ENCODE measurements at places on chromosomes 6 and 20.

DNA sequence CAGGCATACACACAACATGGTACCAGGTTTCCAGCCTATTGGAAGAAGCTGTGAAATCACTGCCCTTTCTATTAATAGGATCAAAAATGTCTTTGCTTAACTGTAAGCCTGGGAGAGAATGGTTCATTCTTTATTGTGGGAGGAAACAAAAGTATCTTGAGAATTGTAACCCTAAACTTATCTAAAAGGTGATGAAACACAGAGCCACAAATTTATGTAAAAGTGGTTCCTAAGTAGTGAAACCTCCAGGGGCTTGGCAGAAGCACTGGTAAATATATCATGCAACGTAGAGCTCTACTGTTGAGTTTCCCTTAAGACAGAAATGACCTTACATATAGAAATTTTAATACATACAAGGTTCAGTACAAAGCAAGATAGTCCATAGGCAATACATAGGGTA lies 17.2 kb upstream of the NOX3 start:
- no peak for DNase-seq

GRCh38 chr6:132685009-132685408 lies 26.0 kb upstream of the TAAR1 start:
- no peak for DNase-seq

DNA sequence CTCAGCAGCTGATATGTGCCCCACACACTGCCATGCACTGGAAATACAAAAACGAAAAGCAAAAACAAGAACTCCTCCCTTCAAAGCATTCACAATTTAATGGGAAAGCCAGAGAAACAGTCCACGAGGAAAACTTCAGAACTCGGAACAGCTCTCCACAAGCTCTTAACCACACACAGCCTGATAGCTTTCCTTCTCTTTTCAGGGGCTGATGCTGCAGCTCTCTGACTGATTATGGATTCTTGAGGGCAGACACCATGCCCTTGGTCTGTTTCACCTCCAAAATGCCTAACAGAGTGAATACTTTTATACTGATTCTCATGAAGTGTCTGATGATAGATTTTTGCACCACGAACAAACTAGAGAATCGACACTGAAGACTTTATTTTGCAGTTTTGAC lies 282.1 kb downstream of the CD83 start:
- no peak for DNase-seq

DNA sequence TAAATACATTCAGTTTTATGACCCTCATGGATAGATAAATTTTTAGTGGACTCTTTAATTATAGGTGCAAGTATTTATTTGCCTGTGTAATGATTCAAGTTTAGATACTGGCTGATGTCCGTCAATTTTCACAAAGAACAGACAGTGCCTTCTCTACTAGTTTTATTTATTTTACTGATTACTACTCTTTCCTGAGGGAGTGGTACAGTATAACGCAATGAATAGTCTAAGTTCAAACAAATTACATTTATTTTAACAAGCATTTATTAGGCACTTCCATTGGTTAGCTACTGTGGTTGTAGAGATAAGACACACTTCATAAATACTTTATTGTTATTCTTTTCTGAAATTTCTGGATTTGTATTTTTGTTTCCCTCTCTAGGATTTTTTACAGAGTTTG lies 74.3 kb downstream of the ADGRG6 start:
- no peak for DNase-seq

DNA sequence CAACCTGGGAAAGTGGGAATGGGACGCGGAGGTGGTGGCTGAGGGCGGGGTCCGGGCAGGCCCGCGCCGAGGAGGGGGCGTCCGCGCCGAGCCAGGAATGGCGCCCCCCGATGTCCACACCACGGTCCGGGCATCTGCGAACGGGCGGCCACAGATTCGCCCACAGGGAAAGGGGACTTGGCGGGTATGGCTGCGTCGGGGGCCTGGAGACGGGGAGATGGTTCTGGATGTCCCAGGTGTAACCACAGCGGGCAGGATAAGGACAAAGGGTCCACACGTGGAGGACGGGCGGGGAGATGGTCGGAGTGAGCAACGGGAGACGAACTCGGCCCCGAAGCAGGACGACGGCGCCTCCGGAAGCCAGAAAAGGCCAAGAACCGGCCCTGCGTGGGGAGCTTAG lies 124.6 kb downstream of the WDR27 start:
- DNase-seq = no peak

DNA sequence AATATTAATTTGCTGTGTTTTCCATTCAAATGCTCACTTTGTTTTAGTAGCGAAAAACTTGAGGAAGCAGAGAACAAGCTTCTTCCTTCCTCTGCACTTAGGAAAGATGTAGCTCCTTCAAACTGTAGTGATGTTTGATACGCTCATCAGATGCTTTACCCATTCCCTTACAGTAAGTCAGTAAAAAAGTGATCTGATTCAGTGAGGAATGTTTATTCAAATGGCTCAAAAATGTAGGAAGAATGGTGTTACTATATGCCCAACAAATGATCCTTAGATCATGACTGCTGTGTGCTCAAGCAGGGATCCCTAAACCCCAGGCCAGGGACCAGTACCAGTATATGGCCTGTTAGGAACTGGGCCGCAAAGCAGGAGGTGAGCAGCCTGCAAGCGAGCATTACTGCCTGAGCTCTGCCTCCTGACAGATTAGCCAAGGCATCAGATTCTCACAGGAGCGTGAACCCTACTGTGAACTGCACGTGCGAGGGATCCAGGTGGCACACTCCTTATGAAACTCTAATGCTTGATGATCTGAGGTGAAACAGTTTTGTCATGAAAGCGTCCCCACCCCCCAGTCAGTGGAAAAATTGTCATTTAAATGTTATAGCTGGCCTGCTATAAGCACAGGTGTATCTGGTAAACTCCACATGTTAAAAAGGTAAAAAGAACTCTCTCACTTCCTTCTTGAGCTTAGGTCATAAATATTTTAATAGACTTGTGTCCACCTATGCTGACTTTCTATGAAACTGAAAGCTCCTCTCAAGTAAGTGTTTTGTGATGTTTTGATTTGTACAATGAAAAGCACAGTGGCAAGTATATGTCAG lies 187.2 kb downstream of the FOXC1 start:
- no peak for DNase-seq

GRCh38 chr6:30818391-30818841 lies 65.9 kb upstream of the DDR1 start:
- DNase-seq = no peak

DNA sequence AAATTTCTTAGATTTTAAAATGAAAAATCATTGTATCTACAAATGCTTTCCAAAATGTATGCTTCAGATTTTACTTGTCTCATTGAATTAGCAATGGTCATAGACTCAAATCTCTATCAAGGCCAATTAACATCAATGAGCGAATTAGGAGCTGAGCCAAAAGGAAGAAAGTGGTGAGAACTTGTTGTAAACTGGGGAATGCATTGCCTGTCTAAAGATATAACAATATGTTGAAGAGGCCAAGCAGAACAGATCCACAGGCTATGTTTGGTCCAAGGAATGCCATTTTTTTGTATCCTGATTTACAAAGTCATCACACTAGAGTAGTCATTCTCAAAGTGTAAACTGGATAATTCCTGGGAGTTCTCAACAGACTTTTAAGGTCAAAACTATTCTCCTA lies 370.7 kb downstream of the GJA1 start:
- no peak for DNase-seq

- DNase-seq = no peak
These were observed 124.9 kb downstream of the RCAN2 start for GRCh38 chr6:46366190-46366900.

GRCh38 chr20:44959638-44960102 lies 527 bp downstream of the TOMM34 start:
- DNase-seq = peak; percentile 55

DNA sequence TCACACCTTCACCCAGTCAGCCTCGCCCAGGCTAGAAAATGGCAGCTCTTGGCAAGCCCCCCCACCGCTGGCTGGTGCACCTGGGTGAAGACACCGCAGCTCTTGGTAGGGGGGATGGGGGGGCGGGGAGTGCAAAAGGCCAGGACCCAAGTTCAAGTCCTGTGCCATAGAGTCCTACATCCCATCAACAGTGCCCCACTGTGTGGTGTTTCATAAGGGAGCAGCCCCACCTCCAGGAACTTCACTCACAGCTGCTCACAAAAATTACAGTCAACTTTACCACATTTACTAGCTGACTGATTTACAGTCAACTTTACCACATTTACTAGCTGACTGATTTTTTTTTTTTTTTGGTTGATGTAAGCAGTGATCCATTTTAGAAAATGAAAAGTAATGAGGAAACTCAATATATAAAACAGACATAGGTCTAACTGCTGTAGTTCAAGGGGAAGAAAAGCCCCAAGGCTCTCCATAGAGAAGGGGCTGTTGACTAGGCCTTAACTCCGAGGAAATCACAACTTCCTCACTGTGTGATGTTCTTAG lies 208.9 kb upstream of the SNX9 start:
- DNase-seq = no peak
